ENCODE measurements at places on chromosomes 3 and 15. TPM values are rescaled to one million over a fixed set of nuclear protein-coding genes. Genes with fewer than 3 reads are reported as not detected.

ALG3 gene
- total RNA-seq, result 132 TPM

CLDN1 gene
- total RNA-seq, result 1.8 TPM

LRRC57 gene
- total RNA-seq, result 14.8 TPM

TXNRD3 gene
- total RNA-seq, result 7.8 TPM

TMEM212 gene
- not detected for total RNA-seq

CGNL1 gene
- 0.12 TPM for total RNA-seq

GCSAM gene
- not detected for total RNA-seq

LNP1 gene
- 11.2 TPM for total RNA-seq

CLSTN2 gene
- total RNA-seq, result 7.6 TPM

NEK10 gene
- 1.4 TPM for total RNA-seq

STRA6 gene
- total RNA-seq, result 3.5 TPM

GABRR3 gene
- not detected for total RNA-seq

SUSD5 gene
- total RNA-seq, result 0.98 TPM

RHOV gene
- total RNA-seq, result 0.12 TPM

KLHL6 gene
- not detected for total RNA-seq

HTR3E gene
- not detected for total RNA-seq

PLSCR2 gene
- total RNA-seq, result not detected

IQCH gene
- 4.3 TPM for total RNA-seq

GPR160 gene
- total RNA-seq, result 3.4 TPM

CHL1 gene
- total RNA-seq, result not detected

GPR15 gene
- 27.8 TPM for total RNA-seq

NR2E3 gene
- not detected for total RNA-seq

MYO5C gene
- 2.5 TPM for total RNA-seq

TNFSF10 gene
- total RNA-seq, result 181 TPM

MEIS2 gene
- 32.9 TPM for total RNA-seq

EPHA3 gene
- 0.20 TPM for total RNA-seq

ZNF660 gene
- 0.64 TPM for total RNA-seq

SLTM gene
- 26.0 TPM for total RNA-seq

PCNP gene
- 107 TPM for total RNA-seq

THSD4 gene
- total RNA-seq, result 5.3 TPM

CA12 gene
- 6.1 TPM for total RNA-seq

CLDN18 gene
- total RNA-seq, result not detected

CAMK2N2 gene
- total RNA-seq, result 1.1 TPM

HDAC11 gene
- total RNA-seq, result 4.6 TPM

STAB1 gene
- total RNA-seq, result not detected

IQCF5 gene
- total RNA-seq, result not detected

FRMD5 gene
- 4.1 TPM for total RNA-seq

MKRN3 gene
- 9.3 TPM for total RNA-seq

Data from M059J (cell line).